ENCODE measurements at places on chromosomes 7 and 10.

DNA sequence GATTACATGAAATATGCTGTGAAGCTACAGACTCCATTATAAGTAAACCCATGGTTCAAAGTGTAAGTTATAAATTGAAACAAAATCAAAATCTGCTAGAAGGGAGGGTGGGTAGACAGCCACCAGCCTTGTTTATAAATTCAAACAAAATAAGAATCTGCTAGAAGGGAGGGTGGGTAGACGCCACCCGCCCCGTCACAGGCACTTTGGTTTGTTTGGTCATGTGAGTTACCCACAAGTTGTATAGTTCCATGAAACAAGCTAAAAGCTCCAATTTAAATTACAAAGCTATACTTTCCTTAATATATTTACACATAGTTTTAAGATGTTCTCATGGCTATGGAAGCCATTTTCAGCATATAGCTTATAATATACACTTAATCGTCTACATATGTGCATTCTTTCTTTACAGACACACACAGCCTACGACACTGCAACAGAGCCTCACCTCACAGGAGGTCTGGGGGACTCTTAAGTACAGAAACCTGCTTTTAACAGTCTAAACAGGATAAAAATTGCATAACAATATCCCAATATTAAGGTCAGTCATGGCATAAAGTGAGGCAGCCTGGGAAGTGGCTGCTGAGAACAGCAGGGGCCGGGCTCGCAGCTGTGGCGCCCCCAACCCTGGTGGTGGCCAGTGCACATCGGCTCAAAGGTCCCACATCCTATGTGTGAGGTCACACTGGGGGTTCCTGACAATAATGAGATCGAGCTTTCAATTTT lies 28.1 kb upstream of the NCAPG2 start:
- no peak for DNase-seq

GRCh38 chr7:150732786-150733481 lies 4.3 kb upstream of the GIMAP5 start:
- DNase-seq, result no peak

DNA sequence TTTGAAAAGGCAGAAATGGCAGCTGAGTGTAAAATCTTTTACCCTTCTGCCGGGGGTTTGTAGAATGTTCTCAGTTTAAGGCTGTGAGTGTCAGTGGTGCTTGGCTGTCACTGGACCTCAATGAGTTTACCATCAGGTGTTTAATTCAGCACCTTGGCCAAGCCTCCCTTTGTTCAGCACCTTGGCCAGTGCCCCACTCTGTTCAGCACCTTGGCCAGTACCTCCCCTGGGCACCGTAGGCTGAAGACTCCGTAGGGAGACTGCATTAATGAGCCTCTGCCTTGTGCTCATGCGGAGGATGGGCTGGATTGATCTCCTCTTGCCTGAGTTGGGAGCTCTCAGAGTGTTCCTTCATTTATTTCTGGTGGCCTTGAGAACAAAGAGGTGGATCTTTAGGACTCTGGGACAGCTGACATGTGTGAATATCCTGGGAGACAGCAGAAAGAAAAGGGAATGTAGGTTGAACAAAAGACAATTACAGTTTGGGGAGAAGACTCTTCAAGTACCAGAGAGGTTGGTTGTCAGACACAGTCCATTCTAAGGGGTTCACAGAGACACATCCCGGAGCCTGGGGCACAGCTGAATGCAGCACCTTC lies 1.6 kb downstream of the FAM24A start:
- DNase-seq, result peak; percentile 47

GRCh38 chr10:95820363-95820762 lies 64.4 kb downstream of the ENTPD1 start:
- no peak for DNase-seq

DNA sequence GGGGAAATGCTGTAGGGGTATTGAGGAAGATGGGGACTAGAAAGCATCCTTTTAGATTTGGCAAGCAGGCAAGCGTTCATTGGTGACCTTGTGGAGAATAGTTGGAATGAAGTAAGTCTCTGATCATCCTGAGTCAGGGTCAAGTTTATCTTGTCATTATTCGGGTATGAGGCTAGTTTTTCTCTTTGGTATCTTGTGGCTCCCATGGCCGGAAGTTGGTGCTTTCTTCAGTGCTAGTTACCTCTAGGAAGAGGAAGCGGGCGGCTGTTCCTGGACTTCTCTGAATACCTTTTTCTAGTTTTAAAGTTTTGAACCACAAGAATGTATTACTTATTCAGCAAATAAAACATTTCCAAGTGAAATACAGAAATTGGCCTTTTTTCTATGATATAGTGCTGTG lies 9.2 kb downstream of the CREM start:
- DNase-seq, result no peak

GRCh38 chr10:127415116-127415515 lies 134.0 kb upstream of the NPS start:
- no peak for DNase-seq

DNA sequence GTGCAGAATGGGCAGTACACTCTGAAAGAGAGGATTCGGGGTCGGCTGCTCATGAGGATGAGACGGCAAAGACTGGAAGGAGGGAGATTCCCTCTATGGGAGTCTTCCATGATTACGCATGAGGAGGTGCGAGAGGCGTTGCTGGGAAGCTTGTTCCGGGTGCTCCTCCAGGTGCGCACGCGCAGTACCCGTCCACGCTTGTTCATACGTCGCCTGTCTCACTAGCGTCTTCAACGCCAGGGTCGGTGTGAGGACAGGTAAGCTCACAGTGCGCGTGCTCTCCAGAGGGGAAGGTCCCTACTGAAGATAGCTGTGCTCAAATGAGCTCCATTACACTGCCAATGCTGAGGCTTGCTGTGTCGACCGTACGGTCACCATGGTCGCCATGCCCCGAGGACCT lies 39.3 kb upstream of the BNIP3 start:
- no peak for DNase-seq

DNA sequence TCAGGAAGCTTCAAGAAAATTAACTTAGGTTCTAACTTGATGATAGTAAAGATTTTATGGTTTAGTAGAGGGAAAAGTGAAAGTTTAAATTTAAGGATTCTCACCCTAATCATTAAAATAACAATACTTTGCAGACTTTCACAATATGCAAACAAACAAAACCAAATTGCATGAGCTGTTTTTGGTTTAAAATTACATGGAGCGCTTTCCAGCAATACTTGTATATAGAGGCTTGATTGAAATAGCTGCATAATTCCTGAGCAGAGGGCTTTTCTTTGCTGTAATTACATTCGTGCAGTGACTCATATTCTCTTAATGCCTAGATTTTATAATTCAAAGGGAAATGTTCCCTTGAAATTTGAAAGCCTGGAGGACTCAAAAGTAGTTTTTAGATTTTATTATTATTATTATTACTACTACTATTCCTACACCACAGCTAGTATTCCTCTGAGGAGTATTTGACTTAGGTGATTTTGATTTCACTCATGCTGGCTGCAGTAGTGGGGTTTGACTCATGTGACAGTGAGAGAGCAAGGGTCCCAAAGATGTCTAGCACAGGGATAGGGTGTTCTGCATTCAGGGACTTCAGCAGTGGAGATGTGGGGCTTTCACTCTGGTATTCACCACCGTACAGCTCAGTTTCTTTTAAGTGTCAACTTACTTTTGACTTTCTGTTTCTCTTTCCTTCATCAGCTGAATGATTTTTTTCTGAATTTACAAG lies 138.1 kb downstream of the ADAM22 start:
- DNase-seq, result no peak

DNA sequence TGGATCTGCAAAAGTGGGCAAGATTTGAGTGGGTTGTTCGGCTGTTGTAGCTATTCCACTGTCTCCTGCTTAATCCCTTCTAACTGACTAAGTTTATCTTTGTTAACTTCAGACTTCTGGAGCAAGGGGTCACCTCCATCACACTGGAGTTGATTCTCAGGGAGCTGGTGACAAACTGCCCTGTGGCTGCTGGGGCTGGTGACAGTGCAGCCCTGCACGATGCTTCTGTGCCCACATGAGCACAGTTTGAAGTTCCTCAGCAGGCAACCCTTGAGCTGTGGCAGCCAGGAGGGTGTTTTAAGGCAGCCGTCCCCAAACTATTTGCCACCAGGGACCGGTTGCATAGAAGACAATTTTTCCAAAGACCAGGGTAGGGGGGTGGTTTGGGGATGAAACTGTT lies 40.5 kb downstream of the ADRB1 start:
- DNase-seq, result peak; percentile 43

GRCh38 chr7:152571068-152571467 lies 104.9 kb downstream of the XRCC2 start:
- no peak for DNase-seq

GRCh38 chr10:103793920-103794883 lies 61.2 kb downstream of the SH3PXD2A start:
- DNase-seq, result no peak

GRCh38 chr7:48139459-48139858 lies 31.8 kb upstream of the ABCA13 start:
- no peak for DNase-seq

DNA sequence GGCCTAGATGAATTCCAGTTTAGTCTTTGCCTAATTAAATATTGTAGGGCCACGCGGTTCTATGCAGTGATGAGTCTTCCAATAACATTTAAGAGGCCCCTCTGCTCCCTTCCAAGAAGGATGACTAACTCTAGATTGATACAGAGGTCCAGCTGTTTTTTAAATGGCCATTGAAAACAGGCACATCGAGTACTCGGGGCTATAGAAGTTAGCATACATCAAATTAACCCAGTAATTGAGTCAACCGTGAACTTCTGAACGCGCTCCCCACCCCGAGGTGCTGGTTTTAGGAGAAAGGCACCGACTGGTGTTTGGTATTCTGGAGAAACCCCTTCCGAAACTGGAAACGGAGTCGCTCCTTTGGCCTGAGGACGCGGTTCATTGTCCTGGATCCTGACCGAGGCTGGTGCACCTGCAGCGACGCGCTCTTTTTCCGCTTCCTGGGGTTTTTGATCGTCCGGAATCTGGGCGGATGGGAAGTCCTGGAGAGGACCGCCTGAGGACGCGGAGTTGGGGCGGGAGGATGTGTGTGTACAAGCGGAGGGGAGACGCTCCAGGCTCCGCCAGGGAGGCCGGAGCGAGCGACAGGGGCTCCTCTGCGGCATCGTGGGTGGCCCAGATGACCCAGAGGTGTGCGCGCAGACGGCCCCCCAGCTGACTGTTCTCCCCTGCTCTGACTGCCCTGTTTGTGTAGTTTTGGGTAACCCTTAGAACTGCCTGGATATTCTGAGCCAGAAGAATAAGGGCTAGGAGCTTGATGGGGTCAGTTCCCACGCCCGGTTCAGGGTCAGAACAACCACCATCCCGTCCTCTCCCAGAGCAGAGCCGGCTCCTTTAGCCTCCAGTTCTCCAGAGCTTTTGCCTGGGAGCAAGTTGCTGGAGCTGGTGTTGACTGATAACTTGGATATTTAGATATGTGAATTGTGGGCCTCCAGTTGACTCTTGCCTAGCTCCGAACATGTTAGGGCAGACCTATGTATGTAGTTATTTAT lies 711 bp downstream of the FAM221A start:
- peak; percentile 34 for DNase-seq

DNA sequence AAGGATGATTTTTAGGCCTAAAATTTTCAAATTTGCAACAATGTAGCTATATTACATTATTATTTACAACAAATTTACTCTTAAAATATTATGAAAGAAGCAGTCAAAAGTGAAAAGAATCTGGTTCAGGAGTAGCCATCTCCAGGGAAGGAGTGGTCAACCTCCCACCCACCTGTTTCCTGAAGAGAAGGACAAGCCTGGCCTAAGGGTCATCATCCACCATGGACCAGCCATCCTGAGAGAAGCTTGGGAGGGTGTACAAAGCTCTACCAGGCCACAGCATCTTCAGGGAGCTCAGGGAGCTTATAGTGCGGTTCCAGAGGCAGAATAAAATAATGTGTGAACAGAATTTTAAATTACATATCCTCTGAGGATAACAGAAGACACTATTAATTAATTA lies 38.1 kb downstream of the COL1A2 start:
- no peak for DNase-seq

DNA sequence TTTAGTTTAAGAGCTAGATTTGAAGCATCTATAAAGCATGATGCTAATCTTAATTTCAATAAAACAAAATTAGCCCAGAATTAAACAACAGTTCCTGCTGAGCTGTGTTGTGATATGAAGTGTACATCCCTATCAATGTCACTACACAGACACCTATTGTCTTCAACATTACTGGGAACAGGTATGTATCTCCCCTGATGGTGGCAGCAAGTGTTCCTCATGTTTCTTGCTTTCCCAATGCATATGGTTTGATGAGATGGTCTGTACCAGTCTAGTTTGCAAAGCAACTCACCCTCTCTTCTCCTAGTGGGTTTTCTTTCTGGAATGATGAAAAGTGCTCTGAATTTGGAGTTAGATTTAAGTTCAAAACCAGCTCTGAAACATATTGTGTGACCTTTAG lies 38.1 kb downstream of the TSPAN12 start:
- no peak for DNase-seq

- DNase-seq, result peak; percentile 57
These were observed 1.7 kb downstream of the ADAM8 start for GRCh38 chr10:133274751-133275683.

- no peak for DNase-seq
These were observed 46.5 kb upstream of the INSYN2A start for GRCh38 chr10:127242914-127243313.

GRCh38 chr10:123847686-123848432 lies 43.7 kb downstream of the CPXM2 start:
- DNase-seq, result no peak

DNA sequence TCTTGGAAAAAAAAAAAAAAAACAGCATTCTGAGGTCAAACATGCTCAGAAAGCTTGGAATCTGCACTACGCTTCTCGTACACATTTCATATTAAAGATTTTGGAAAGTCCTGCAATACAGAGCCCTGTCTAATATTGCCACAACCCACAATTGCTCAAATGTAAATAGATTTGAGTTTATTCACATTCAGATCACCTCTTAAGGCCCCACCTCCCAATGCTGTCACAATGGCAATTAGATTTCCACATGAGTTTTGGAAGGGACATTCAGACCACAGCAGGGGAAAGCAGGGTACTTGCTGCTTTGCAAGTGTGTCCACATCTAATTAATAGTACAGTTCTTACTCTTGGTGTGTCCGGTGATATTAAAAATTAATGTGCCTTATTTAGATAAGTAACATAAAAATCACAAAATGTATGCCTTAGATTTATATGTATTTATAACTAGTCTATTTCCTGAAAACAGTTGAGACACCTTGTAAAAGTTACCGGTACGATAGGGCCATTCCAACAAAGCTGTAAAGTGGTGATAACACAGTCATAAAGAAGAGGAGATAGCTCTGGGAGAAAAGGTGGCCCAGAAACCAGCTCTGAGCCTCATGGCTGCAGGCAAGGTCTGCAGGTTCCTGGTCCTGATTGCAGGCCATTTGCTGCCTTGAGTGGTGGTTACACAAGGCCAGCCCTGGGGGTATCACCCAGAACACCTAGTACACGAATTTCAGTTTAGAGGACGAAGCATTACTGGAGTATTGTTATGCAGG lies 27.9 kb downstream of the EGFR start:
- DNase-seq, result no peak

- peak; percentile 23 for DNase-seq
These were observed 625 bp downstream of the RP9 start for GRCh38 chr7:33108554-33109004.
